ENCODE measurements at places on chromosomes 2 and 18. TPM values are rescaled to one million over a fixed set of nuclear protein-coding genes. Genes with fewer than 3 reads are reported as not detected.

RTP5 gene
- total RNA-seq: 0.17 TPM

OTOF gene
- not detected for total RNA-seq

- no peaks in the 10 kb centered on the region for H3K27me3 ChIP-seq
- no peak overlapping the region for H3K27ac ChIP-seq
- no peak for DNase-seq
Observed at GRCh38 chr18:42520138-42520537, 565.1 kb downstream of the PIK3C3 start.

GRCh38 chr2:98472961-98473746 is 28.5 kb downstream of the INPP4A start:
- no peak overlapping the region for H3K27ac ChIP-seq
- no peak for DNase-seq
- no peaks in the 10 kb centered on the region for H3K36me3 ChIP-seq
- no peak overlapping the region for H3K4me3 ChIP-seq
